B cell (primary cell): ENCODE measurements at places on chromosomes 2 and 18. TPM values are rescaled to one million over a fixed set of nuclear protein-coding genes. Genes with fewer than 3 reads are reported as not detected.

The CCDC138 gene
- 11.4 and 16.3 TPM in 2 replicates for total RNA-seq

DNA sequence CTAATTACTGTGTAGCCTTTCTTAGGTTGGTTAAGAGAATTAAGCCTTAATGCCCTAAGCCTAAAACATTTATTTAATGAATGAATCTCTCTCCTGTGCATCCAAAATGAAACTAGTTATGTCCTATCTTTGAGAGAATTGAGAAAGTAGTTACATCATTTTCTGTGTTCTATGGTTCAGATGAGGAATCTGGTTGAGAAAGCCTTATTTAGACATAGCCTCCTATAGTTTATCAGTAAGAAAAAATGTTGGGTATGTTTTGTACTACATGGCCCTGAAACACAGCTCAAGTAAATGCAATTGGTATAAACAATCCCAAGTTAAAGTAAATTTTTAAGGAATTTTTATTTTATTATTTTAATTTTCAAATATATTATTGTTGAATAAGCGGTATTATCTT, 25.9 kb upstream of the RAMP1 start:
- H3K36me3 ChIP-seq, result no peaks in the 10 kb centered on the region
- no peak overlapping the region for H3K27ac ChIP-seq
- H3K4me1 ChIP-seq, result no peaks in the 10 kb centered on the region
- H3K27me3 ChIP-seq, result no peaks in the 10 kb centered on the region
- H3K4me3 ChIP-seq, result no peak overlapping the region

DNA sequence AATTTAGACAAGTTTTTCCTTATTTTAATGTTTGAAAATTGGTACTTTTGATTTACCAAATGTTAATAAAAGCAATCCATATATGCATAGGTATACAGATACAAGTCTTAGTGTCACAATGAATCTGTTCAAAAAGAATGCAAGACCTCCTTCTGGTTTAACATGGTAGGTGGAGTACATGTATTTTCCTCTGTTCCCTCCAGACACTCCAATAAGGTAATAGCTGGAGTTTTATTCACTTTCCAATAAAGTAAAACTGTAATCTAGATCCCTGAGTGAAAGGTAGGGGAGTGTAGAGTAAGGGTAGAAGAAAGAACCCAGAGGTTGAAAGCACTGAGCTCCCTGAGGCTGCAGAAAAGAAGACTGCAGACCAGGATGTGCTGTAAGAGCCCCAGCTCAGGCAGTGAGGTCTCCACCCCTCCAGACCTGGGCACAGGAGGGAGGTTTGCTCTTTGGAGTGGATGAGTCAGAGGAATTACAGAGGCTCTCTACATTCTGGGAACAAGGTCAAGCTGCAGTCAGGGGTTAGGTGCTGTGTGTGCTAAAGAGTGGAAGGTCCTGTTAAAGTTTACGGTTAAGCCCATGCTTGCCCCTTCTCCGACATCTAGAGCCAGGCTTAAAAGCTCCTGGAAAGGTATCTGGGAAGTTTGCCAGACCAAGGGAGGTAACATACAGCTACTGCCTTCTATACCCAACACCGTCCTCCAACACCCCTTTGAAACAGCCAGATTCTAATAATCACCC, 27.6 kb upstream of the STAT1 start:
- no peaks in the 10 kb centered on the region for H3K36me3 ChIP-seq
- H3K27me3 ChIP-seq, result no peaks in the 10 kb centered on the region
- H3K4me1 ChIP-seq, result no peaks in the 10 kb centered on the region
- no peak overlapping the region for H3K27ac ChIP-seq
- DNase-seq, result no peak

GRCh38 chr2:19667536-19667949, 234.2 kb downstream of the TTC32 start:
- no peaks in the 10 kb centered on the region for H3K27me3 ChIP-seq
- no peaks in the 10 kb centered on the region for H3K4me1 ChIP-seq
- no peak for DNase-seq
- H3K4me3 ChIP-seq, result no peak overlapping the region
- H3K36me3 ChIP-seq, result no peaks in the 10 kb centered on the region

GRCh38 chr2:66962716-66963115, 434.4 kb upstream of the ETAA1 start:
- H3K27me3 ChIP-seq, result no peaks in the 10 kb centered on the region
- H3K4me3 ChIP-seq, result no peak overlapping the region
- no peak overlapping the region for H3K27ac ChIP-seq
- H3K4me1 ChIP-seq, result no peaks in the 10 kb centered on the region

The ZNF892 gene
- total RNA-seq, result 5.5 and 8.3 TPM in 2 replicates

GRCh38 chr2:134932864-134933526, 14.4 kb downstream of the CCNT2 start:
- no peaks in the 10 kb centered on the region for H3K4me1 ChIP-seq
- peaks cover 30% of the 10 kb centered on the region for H3K36me3 ChIP-seq
- no peak overlapping the region for H3K4me3 ChIP-seq
- no peak overlapping the region for H3K27ac ChIP-seq
- no peak for DNase-seq

- peaks cover 19% of the 10 kb centered on the region for H3K4me1 ChIP-seq
- DNase-seq, result peak; percentile 76
- H3K36me3 ChIP-seq, result peaks cover 9% of the 10 kb centered on the region
- H3K27me3 ChIP-seq, result no peaks in the 10 kb centered on the region
- H3K4me3 ChIP-seq, result no peak overlapping the region
Observed at GRCh38 chr18:76803814-76804213, 18.5 kb upstream of the ZNF236 start.

The FSHR gene
- total RNA-seq, result not detected in 2 replicates

DNA sequence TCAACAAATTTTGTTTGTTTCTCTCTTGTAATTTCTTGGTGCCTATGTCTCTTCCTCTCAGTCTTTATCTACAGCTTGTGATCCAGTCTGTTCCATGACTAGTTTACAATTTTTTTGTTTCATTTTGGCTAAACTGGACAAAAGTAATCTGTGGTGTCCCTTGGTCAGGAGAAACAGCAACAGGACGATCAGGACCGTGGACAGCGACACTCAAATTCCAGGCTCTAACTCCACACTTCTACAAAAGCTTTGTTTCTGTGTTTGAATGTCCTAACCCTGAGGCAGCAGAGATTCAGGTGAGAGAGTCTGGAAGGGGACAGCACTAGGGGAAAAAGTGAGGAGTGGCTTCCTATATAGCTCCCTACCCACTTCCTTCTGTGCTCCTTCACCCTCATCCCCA, 593.3 kb upstream of the FANCL start:
- no peaks in the 10 kb centered on the region for H3K36me3 ChIP-seq
- no peaks in the 10 kb centered on the region for H3K4me1 ChIP-seq
- H3K27me3 ChIP-seq, result no peaks in the 10 kb centered on the region
- no peak overlapping the region for H3K27ac ChIP-seq
- DNase-seq, result no peak
- H3K4me3 ChIP-seq, result no peak overlapping the region

DNA sequence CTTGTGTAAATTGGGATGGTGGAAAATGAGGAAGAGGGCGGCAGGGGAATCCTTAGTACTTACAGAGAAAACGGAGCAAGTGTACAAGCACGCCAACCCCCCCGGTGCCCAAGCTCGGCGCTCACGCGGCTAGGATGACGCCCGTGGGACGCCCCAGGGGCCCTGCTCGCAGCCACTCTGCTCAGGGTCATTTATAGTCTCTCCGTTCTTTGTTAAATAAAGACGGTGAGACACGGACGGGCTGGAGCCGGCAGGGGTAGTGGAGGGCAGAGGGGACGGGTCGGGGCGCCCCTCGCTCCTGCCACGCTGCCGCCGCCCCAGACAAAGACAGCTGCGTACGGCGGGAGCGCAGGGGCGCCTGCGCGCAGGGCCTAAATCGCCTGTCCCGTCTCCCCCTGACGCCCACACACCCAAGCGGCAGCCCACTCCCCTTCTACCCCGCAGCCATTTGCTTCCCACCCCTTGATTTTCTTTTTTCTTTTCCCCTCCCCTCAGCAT, 37.8 kb downstream of the PCBP1 start:
- peak overlapping the region; percentile 100 for H3K27ac ChIP-seq
- no peaks in the 10 kb centered on the region for H3K36me3 ChIP-seq
- peak; percentile 95 for DNase-seq
- no peaks in the 10 kb centered on the region for H3K27me3 ChIP-seq
- peaks cover 63% of the 10 kb centered on the region for H3K4me1 ChIP-seq
- peak overlapping the region; percentile 99 for H3K4me3 ChIP-seq

The IFIH1 gene
- total RNA-seq, result 54.8 and 59.7 TPM in 2 replicates

DNA sequence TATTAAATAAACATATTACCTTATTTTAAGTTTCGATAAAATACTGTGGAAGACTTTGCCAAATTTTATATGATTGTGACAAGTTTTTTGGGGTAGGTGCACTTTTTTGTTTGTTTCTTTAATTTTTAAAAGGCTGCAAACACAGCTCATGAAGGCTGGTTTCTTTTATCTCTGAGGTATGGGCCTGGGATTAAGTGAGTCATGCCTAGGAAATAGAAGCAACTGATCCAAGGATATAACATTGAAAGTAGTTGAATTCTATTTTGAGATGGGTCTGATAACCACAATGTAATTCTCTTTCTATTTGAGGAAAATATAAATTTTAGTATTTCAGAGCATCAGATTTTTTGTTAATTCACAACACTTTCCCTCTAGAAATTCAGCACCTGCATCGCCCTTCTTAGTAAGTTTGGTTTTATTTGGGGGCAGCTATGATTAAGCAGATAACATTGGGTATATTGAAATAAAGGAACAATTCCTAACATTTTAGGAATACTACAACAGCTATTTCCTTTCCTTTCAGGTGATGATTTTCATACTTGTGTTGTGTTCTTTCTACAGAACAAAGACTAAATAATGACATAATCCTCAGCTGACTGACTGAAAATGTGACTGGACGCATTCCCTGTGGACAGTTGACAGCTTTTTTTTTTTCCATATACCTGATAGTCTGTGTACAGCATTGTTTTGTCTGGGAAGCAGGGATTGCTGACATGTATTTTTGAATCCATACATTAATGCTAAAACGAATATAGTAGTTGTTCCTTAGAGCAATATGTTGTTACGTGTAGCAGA, 16.8 kb downstream of the RBM45 start:
- H3K27ac ChIP-seq, result no peak overlapping the region
- no peaks in the 10 kb centered on the region for H3K4me1 ChIP-seq
- no peak for DNase-seq
- no peak overlapping the region for H3K4me3 ChIP-seq
- H3K27me3 ChIP-seq, result no peaks in the 10 kb centered on the region

The RAB17 gene
- not detected in 2 replicates for total RNA-seq

The REG1B gene
- not detected in 2 replicates for total RNA-seq

DNA sequence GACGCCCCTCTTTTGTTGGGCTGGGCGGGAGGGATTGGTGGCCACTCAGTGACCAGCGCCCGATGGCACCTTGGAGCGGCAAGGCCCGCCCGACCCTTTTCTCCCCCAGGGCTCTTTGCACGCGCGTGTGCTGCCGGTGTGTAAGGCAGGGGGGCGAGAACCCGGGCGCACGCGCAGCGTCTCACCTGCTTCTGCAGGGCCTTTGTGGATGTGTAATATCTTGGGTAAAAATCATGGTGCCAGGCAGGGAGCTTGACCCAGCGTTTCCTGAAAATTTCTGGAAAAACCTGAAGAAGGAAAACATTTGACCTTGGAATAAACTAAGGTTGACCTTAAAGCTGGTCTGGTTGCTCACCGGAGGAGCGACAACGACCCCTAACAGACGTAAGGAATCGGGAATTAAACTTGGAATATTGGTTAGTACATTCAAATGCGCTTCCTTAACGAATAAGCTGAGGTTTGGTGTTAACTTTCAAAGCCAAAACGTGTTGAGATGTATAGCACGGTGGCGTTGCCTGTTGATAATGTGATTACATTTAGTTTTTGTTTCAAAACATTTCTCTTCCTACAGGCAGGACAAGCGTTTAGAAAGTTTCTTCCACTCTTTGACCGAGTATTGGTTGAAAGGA, 438 bp downstream of the HSPE1 start:
- H3K27ac ChIP-seq, result peak overlapping the region; percentile 85
- DNase-seq, result no peak
- H3K36me3 ChIP-seq, result no peaks in the 10 kb centered on the region

GRCh38 chr2:55107436-55107835, 57.2 kb upstream of the RTN4 start:
- no peak overlapping the region for H3K27ac ChIP-seq
- no peaks in the 10 kb centered on the region for H3K36me3 ChIP-seq
- peaks cover under 1% of the 10 kb centered on the region for H3K4me1 ChIP-seq
- H3K4me3 ChIP-seq, result no peak overlapping the region

GRCh38 chr2:137221797-137222492, 456.6 kb downstream of the THSD7B start:
- no peak overlapping the region for H3K4me3 ChIP-seq
- H3K4me1 ChIP-seq, result no peaks in the 10 kb centered on the region
- H3K36me3 ChIP-seq, result no peaks in the 10 kb centered on the region
- H3K27me3 ChIP-seq, result no peaks in the 10 kb centered on the region

The LONRF2 gene
- 0.29 and 0.32 TPM in 2 replicates for total RNA-seq

- H3K4me3 ChIP-seq, result no peak overlapping the region
- no peaks in the 10 kb centered on the region for H3K36me3 ChIP-seq
- no peaks in the 10 kb centered on the region for H3K4me1 ChIP-seq
Observed at GRCh38 chr2:234245945-234246344, 195.4 kb downstream of the SPP2 start.

DNA sequence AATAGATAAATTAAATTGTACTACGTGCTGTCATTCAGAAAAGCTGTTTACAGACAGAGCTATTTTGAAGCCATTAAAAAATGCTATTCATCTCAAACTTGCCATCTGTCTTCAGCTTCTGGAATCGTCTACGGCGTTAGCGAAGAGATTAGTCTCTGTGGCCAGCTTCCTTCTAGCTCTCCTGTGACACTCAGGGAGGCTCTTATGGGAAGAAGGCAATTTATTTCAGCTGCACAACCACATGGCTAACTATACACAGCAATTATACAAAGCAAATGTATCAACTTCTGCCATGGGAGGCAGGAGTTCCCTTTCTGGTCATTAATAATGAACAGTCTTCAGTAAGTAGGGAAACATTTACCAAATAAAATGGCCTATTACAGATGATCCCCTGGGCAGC, 6.3 kb downstream of the CTAGE1 start:
- H3K27me3 ChIP-seq, result no peaks in the 10 kb centered on the region
- H3K4me3 ChIP-seq, result no peak overlapping the region
- no peak for DNase-seq
- H3K4me1 ChIP-seq, result no peaks in the 10 kb centered on the region
- H3K27ac ChIP-seq, result no peak overlapping the region
- no peaks in the 10 kb centered on the region for H3K36me3 ChIP-seq

The GALR1 gene
- total RNA-seq, result not detected in 2 replicates

The PRKAG3 gene
- total RNA-seq, result not detected in 2 replicates

DNA sequence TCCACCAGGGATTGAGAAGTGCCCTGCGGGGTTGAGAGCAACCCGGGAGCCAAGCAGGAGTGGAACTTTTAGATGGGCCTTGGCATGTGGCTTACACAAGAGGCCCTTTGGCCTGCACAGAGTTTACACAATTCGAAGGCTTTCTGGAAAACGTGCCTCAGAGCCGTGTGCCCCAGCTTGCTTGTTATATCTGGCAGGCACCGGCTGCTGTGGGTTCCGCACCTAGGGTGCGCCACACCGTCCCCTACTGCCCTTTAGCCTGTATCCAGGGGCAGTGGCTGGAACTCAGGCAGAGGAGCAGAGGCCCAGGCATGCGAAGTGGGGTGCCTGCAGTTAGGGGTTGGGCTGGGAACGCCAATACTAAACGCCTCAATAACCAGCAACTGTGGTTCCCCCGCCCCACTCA, 32.9 kb upstream of the EDAR start:
- H3K27ac ChIP-seq, result no peak overlapping the region
- no peak for DNase-seq
- H3K4me1 ChIP-seq, result no peaks in the 10 kb centered on the region
- H3K36me3 ChIP-seq, result no peaks in the 10 kb centered on the region
